ENCODE measurements at places on chromosomes 11 and 22. TPM values are rescaled to one million over a fixed set of nuclear protein-coding genes. Genes with fewer than 3 reads are reported as not detected.

CWF19L2 gene
- total RNA-seq = 10.8 TPM

LARGE2 gene
- total RNA-seq = 48.1 TPM

PKP3 gene
- 170 TPM for total RNA-seq

TPBGL gene
- total RNA-seq = not detected

MUC5AC gene
- total RNA-seq = not detected

OR52E8 gene
- not detected for total RNA-seq

TMEM191C gene
- 0.46 TPM for total RNA-seq

FAM83F gene
- total RNA-seq = 25.9 TPM

PHF21B gene
- total RNA-seq = 0.27 TPM

All from foreskin keratinocyte (primary cell).